ENCODE measurements at places on chromosomes 7 and 10.

GRCh38 chr7:92882760-92883159 is 46.4 kb upstream of the CDK6 start:
- DNase-seq, result no peak

- peak; percentile 92 for DNase-seq
Measured at GRCh38 chr7:66920769-66921395, at the start of gene TMEM248. TMEM248 (plus strand) TSS chr7:66921225; CDS start chr7:66941866, 20,641 bp downstream.

- DNase-seq, result no peak
Measured at GRCh38 chr10:92052088-92052487, 128.5 kb downstream of the BTAF1 start.

DNA sequence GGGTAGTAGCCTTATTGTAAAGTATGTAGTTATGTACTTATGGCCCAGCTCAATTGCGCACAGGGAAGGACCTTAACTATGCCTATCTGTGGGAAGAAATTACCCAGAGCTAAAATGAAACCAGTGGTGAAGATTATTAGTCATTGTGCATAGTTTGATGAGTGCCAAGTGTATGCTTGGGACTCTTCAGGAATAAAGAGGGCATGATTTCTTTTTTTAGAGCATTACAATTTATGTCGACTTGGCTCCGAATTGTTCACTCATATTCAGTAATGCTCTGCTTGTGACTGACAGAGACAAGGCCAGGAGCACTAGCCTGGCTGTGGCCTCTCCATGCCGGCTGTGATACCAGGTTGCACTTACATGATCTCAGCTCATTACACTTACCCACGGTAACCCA is 269.5 kb downstream of the TRIL start:
- no peak for DNase-seq

- DNase-seq, result no peak
Measured at GRCh38 chr7:69412331-69413146, 185.7 kb upstream of the AUTS2 start.

DNA sequence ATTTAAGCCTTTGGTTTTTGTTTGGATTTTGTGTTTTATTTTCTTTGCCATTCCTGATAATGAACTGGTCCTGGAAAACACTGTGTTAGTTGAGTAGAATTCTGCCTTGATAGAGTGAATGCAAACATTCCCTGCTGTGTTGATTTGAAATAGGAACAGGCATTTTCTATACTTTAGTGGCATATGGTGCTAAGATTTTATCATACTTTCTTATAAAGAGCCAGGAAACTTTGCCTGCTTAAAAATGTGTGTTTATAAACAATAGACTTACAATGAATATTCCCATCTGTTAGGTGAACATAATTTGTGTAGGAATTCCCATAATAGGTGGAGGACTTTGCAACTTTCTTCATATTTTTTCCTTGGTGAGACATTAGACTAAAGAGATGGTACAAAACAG is 333.3 kb downstream of the SDK1 start:
- DNase-seq, result no peak

- DNase-seq, result no peak
Measured at GRCh38 chr7:128236924-128237586, 4.0 kb upstream of the LEP start.

DNA sequence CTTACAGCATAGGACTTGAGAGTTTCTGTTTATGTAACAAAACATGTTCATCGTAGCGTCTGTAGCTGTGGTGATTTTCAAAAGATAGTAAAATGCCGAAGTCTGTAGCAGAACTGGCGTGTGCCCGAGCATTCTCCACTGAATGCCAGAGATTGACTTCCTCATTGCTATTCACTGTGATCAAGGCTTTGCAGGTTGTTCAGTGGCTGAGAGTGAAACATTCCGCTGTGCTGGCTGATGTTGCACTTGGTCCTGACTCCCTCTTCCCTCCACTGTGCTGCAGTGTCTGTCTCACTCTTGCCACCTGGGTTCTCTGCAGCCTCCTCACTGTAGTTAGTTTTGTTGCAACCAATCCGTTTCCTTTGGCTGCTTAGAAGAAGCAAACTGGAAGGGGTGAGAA is 37.6 kb downstream of the FHIP2A start:
- DNase-seq, result no peak

DNA sequence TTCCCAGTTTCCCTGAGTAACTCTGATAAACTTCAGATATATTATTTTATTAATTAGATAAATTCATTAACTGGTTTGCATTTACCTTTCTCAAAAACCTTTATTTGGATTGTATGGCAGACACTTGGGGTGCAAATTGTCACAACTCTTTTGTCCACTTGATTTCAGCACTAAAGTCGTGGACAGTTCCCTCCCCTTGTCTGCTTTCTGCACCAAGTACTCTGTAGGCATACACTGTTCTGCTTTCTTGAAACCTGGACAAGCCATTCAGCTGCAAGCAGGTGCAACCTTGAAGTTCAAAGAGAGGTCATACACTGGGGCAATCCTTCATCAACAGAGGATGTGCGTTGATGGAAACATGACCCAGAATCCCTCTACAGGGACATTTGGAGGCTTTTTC is 162.9 kb downstream of the ARL5B start:
- no peak for DNase-seq

- no peak for DNase-seq
Measured at GRCh38 chr10:132291826-132292225, 15.9 kb downstream of the STK32C start.

DNA sequence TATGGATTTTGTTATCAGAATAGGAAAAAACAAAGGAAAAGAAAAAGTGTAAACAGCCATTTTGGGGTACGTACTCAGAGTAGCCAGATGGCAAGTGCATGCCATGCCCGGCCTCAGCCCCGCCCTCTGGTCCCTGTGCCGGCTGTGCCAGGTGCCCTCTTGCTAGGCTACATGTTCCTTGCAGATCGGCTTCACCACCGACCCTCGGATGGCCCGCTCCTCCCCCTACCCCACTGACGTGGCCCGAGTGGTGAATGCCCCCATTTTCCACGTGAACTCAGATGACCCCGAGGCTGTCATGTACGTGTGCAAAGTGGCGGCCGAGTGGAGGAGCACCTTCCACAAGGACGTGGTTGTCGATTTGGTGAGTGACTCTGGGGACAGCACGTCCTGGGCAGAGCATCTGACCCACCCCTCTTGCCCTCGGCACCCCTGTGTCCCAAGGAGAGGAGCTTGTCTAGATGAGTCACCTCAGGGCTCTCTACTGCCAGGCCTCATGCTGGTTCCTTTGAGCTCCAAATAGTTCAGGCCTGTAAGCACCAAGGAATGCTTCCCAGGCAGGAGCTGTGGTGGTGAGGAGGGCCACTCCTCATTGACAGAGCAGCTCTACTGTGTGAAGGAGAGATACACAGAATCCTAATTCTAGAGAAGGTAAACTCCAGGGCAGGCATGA is 54.9 kb upstream of the ZMIZ2 start:
- DNase-seq, result no peak

- no peak for DNase-seq
Measured at GRCh38 chr10:49310460-49310859, 11.5 kb downstream of the C10orf71 start.

- no peak for DNase-seq
Measured at GRCh38 chr7:56081626-56082340, 11.0 kb downstream of the PHKG1 start.

DNA sequence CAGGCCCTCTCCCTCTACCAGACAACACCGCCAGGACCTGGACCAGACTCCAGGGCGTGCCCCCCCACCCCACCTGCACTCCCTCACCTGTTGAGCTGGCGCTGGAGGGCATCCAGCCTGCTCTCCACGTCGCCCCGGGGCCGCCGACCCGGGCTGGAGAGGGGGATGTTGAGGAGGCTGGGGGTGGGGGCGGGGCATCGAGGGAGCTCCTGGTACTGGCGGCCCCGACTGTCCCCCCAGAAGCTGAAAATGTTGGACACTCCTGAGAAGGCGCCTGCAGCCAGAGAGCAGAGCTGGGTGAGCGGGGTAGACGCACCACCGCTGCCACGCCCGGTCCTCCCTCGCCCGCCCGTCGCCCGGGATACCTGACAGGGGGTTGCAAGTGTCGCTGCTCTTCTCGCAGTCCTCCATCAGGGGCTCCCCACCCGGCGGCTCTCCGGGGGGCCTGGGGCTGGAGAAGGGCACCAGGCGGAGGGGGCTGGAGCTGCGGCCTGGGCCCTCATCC is 30.8 kb downstream of the KCNH2 start:
- DNase-seq, result no peak

DNA sequence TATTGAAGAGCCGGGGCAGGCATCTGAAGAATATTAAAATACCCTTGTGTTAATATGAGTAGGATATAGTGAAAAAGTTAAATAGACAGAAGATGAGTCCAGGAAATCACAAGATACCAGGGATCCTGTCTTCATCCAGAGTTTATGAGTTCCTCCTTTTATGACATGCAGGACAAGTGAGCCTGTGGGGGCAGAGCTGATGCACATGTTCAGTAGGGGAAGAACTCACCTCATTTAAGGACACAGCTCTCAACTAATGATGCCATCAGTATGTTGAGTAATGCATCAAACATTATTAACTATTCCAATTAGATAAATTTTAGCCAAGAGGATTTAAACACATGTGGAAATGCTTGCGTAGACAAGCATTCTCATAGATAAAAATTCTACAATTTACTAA is 435.8 kb upstream of the AKR1E2 start:
- DNase-seq, result no peak

DNA sequence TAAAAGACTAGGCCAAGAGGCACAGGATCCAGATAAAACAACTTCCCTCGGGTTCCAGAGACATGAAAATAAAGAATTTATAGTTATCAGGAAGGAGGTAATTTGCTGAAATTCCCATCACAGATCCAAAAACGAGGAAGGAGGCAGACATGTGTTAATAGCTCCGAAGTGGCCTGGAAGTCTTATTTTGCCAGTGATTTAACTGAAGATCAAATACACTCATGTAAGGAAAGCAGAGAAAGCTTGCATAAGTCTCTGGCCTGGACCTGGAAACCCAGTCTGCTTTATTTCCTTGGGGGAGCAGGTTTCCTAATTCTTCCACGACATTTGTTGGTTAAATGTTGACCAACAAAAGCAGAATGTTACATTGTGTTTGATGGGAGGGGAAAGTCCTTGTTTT is 498.7 kb upstream of the C7orf33 start:
- no peak for DNase-seq

DNA sequence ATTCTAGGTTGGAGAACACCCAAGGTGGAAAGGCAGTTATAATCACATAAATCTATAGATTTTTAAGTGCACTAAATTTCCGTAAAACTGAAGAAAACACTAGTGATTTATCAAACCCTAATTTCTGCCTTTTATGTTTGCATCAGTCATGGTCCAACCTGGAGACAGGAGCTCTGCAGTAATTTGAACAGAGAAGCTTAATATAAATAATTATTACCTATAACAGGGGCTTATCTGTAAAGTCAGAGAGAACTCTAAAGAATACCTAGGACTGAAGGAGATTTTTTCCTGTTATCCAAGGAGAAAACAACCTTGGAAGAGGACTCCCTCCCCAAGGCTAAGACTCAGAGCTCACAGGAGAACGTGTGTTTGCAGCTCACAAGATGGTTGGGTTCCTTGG is 95.1 kb downstream of the MPP7 start:
- DNase-seq, result no peak

GRCh38 chr10:116049158-116049973 is 223.6 kb downstream of the GFRA1 start:
- DNase-seq, result no peak

GRCh38 chr7:151382079-151382885 is 27.6 kb downstream of the WDR86 start:
- peak; percentile 81 for DNase-seq

- DNase-seq, result no peak
Measured at GRCh38 chr7:96658022-96658412, 51.6 kb downstream of the SEM1 start.

DNA sequence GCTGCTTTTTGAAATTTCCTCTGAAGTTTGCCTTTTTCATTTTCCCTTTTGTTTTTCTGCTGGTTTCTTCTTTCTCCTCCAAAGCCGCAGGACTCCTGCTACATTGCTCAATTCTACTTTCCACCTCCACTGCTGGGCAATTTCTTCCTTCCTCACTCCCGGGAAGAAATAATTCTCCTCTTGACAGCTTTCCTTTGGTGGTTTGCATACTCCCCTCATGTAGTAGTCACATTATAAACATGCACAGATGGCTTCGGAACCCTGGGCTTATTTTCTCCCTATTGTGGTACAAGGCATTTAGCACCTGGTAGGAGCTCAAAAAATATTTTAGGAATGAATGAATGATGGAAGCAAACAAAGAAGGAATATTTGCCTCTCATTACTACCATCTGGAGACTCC is 977.2 kb downstream of the LRMDA start:
- DNase-seq, result no peak

DNA sequence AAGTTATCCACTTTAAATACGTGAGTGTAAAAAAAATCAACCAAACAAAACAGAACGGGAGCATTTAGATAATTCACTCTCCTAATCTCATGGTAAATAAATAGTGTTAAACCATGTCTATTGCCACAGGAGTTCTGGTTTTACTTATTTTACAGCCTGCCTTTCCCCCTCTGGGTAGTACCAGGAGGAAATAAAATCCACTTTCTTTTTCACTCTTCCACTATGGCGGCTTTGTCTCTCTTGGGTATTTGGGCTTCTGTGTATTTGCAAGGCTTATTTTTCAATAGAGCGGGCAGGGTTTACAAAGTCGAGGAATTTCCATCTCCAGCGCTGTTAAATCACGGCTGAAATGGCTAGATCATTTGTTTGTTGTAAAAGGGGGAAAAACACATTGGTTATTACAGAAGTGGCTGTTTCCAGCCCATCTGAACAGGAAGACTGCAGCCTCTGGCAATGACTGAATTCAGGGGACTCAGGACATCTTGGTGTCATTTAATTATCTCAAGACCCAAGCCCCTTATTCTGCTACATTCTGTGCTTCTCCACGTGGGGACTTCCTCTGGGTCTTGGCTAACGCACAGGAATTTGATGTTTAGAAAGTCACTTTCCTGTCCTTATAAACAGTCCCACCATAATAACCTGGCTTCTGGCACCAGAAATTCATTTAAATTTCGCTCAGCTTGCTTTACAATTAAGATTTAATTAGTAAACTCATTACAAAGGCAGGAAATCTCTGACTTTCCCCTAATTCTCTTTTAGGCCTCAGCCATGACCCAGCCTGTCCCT is 323.9 kb downstream of the GATA3 start:
- DNase-seq, result no peak

DNA sequence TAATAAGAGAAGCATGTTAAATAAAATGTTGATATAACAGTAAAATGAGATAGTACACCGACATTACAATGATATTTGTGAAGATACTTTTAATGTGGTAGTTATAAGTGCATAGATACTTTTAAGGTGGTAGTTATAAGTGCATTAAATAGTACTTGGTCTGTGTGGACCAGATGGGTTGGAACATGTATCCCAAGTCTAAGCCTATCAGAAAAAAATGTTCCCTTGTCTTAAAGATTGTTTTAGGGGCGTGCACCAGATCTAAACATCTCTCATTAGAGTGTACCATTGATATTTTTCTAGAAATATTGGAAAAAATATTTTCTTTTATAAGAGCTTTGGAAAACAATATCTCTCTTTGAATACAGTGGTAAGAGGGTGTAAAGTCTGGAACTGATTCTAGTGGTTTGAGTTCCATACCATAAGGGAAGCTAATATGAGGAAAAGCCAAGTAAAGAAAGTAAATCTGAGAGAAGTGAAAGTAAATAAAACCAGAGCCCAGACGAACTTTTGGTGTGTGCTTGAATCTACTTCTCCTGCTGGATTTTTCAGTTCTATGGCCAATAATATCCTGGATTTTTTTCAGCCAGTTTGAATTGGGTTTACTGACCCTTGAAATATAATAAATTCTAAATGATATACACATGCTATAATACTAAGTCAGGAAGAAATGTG is 175.3 kb downstream of the MBL2 start:
- DNase-seq, result no peak

- no peak for DNase-seq
Measured at GRCh38 chr7:130421684-130422083, 19.1 kb downstream of the CEP41 start.

GRCh38 chr10:132184816-132185593 is 1.7 kb upstream of the DPYSL4 start:
- no peak for DNase-seq

Measured in naive B cell (primary cell).